ENCODE measurements at places on chromosomes 3 and 15.

- no peak for DNase-seq
These were observed 88.3 kb upstream of the COL8A1 start for GRCh38 chr3:99549957-99550603.

DNA sequence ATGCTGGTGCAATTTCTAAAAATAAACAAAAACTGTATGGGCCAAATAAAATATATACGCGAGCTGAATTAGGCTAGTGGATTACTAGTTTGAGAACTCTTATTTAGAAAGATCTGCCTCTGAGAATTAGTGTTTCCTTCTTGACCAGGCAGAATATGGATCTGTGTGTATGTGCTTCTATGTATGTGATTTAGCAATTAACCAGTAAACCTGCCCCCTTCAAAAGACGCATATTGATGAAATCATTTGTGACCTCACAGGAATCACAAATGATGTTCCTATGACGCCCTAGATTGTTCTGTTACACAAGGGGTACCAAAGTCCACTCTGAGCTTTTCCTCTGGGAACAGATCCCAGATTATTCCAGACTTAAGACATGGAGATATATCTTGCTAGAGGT, at the start of gene TUSC7:
Gene TUSC7 (plus strand): TSS at position 301 of the 400 bp plus-strand sequence.
- no peak for DNase-seq

DNA sequence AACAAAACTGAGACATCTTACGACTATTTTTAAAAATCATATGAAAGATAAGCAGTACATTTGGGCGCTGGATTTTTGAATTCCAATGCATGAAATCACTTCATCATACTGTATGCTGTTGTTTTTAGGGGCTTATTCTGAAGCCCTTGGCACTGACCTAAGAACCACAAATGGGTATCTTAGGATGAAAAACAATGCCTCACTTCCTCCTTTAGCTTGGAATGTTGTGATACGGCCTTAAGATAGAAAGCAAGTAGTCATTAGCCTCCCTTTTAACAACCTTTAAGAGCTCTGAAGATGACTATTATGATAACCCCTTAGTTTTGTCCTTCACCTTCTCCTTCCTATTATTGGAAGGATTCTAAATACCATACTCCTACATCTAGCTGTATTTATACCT, 289.8 kb downstream of the ARPP21 start:
- no peak for DNase-seq

DNA sequence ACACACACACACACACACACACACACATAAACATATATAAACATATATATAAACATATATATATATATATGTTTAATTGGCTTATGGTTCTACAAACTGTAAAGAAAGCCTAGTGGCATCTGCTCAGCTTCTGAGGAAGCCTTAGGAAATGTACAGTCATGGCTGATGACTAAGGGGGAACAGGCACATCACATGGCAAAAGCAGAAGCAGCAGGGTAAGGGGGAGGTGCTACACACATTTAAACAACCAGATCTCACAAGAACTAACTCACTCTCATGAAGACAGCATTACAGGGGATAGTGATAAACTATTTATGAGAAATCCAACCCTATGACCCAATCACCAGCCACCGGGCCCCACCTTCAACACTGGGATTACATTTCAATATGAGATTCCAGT, 922.9 kb downstream of the SI start:
- no peak for DNase-seq

GRCh38 chr3:144058713-144059112, 87.1 kb downstream of the DIPK2A start:
- DNase-seq = no peak

- peak; percentile 43 for DNase-seq
These were observed at the start of gene GCHFR for GRCh38 chr15:40763801-40764628. Gene GCHFR (plus strand): TSS chr15:40764068. CDS start chr15:40764181, 113 bp downstream.

DNA sequence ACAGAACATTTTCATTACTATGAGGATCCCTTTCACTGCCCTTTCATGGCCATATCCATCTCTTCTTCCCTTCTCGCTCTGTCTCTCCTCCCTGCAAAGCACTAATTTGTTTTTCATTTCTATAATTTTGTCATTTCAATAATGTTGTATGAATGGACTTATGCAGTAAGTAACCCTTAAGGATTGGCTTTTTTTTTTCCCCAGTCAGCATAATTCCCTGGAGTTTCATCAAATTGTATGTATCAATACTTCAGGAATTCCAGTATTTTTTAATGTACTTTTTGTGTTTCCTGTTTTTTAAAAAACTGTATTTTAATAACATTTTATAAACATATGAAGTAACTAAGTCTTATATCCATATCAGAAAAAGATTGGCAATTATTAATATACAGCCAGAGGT, 1016.0 kb upstream of the SEMA6D start:
- no peak for DNase-seq

- no peak for DNase-seq
These were observed 53.3 kb downstream of the ZNF385D start for GRCh38 chr3:21697707-21698106.

- DNase-seq = no peak
These were observed 308.5 kb downstream of the SV2B start for GRCh38 chr15:91408476-91409076.

DNA sequence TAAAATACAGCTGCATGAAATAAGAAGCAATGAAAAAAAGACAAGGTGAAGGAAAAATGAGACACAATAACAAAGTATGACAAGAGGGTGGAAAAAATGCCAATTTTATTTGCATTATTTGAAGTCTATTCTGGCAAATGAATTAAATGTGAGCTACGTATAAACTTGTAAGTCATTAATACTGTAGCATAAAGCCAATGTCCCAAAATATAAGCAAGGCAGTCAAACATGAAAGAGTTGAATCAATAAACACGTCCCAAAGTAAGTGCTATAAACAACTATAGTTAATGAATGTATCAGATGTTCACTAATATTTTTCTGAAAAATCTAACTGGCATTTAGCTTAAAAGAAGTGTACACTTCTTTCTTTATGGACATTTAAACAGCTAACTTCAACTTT, 481.9 kb downstream of the ROBO1 start:
- DNase-seq = no peak

DNA sequence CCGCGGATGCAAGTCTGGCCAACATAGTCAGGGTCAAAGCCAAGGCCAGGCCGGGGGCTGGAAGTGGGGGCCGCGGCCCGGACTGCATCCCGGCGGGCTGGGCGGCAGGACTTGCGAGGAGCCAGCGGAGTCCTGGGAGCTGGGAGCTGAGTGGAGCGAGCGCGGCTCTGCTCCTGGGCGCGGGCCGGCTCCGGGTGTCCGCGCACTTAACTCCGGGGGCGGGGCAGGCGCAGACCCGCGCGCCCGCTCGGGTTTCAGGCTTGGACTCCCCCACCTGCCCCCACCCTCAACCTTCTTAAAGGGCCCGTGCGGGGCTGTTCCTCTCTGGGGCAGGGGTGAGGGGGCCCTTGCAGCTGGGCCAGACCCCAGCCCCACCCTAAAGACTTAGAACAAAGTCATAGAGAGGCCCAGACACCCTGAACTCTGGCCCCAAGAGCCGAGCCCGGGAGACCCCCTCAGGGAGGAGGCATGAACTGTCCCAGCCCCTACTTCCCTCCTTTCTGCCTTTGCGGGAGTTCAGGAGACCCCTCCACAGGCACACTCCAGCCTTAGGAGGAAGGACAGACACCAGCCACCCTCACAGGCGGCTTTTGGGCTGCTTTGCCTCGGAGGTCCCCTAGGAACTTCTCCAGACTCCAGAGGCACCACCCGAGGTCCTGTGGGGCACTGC, at the start of gene CSPG4:
Gene CSPG4 (minus strand): TSS at position 181 of the 670 bp plus-strand sequence. CDS start 93 bp downstream, at position 88.
- DNase-seq = no peak

DNA sequence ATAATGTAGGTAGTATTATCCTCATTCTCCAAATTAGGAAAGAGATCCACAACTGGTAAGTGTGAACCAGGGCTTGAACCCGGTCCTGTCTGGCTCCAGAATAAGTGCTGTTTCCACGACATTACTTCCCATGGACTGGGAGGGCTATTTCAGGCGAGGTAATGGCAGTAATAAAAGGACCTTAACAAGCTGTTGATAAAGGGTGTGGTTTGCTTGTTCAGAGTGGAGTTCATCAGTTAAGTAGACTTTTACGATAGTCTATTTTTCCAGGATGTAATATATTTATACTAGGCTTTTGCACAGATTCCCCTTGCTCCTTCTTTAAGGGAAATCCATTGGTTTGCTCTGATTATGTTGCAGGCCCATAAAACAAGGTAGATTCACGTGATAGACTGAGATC, 88.4 kb upstream of the TNFAIP8L3 start:
- no peak for DNase-seq

DNA sequence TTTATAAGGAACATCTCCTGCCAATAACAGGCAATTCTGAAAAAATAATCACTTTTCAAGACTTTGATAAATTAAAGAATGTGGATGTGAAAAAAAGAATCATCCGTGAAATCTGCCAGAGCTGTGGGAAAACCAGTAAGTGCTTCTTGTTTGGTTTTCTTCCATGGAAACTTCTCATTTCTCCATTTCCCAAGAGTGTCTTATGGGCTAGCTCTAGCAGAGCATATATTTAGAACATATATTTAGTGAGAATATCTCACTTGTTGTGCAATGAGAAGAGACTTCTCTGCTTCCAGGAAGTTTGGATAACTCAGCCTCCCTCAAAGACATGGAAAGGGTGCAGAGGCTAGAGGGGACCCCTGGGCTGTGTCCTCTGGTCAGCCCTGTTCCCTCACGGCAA, 49.9 kb downstream of the COL6A5 start:
- DNase-seq = no peak

- DNase-seq = no peak
These were observed 170.7 kb upstream of the TP63 start for GRCh38 chr3:189460511-189460910.

DNA sequence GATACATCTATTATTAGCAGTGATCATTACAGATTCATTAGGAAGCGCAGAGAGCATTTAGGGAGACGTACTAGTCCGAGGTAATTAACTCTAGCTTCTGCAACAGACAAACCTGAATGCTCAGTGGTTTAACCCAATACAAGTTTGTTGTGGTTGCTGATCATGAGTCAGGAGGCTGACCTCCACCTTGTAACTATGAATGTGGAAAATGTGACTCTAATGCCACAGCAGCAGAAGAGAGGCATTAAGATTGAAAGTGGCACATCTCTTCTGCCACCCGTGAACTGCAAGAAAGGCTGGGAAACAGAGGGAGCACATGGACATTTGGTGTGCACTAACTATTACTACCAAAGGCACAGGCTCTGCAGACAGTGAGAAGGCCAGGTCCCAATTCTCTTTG, 71.2 kb upstream of the C3orf80 start:
- no peak for DNase-seq

DNA sequence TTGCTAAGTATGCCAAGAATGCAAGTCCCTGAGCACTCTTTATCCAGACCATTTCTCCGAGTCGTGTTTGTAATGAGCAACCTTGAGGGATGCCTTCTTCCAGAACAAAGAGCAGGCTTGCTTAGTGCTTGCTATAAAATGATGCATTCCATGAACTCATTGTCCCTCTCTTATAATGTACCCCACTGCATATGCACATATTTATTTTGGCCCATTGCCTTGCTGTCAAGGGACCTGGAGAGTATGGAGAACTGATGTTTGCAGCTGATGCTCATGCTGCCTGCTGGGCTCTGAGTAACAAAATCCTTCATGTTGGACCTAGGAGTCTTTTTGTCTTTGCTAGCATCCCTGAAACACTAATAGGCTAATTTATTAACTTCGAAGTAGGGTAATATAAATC, 97.8 kb upstream of the AADACL2 start:
- DNase-seq = no peak
